ENCODE measurements at places on chromosomes 1 and 21.
A peak's percentile ranks its signal among the peaks of the same experiment; 100 is the strongest.

- DNase-seq: no peak
Observed at GRCh38 chr21:30216041-30216723, at the start of gene CLDN8. CLDN8 (minus strand) TSS chr21:30216097; CDS start chr21:30215925, 172 bp downstream.

DNA sequence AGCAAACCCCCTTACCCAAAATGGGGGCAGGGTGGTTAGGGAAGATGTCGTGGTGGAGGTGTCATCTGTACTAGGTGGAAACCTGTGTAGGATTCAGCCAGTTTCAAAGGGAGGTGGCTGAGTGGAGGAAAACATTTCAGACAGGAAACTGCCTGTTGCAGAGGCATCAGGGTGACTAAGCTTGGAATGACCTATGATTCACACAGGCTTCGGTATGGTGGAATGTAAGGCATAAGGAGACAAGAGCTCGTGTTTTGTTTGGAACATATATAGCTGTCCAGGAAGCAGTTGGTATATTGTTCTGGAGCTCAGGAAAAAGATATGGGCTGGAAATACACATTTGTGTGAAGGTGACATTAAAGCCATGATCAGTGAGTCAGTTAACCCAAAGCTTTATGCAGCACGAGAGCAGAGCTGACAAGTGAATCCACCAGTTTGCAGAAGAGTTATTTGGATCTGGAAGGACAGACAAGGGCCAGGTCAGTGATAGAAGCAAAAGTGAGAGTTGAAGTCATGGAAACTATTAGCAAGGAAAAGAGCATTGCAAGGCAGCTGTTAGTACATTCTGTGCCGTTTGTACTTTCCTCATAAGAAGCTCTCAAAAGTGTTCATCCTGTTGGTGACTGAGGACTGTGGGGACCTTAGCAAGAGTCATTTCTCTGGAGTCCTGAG is 12.2 kb downstream of the UTP25 start:
- no peak for DNase-seq

- DNase-seq: no peak
Observed at GRCh38 chr1:27779122-27779521, 6.1 kb downstream of the STX12 start.

GRCh38 chr1:6343506-6344405 is 49.8 kb downstream of the ACOT7 start:
- DNase-seq: peak; percentile 63

DNA sequence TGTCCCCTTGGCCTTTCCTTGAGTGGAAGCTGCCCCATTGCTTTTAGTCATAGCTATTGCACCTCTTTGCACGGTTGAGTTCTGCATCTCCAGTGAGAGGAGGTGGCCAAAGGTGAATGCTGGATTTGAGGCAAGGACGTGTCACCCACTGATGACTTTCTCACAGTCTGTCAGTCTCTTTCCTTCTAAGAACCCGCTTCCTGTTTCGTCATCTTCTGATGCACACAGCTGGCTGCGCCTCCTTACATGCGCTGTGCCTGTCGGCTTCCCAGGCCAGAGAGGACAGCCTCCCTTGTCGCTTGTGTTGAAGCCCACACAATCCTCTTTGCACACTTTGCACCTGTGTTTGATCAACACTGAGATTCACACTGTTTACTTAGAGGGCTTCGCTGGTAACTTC is 41.8 kb upstream of the PWP2 start:
- no peak for DNase-seq

- DNase-seq: peak; percentile 88
Observed at GRCh38 chr1:244461245-244462071, at the start of gene CATSPERE. CATSPERE (plus strand) TSS chr1:244461273; CDS start chr1:244461430, 157 bp downstream.

- DNase-seq: no peak
Observed at GRCh38 chr21:44938772-44939531, 877 bp upstream of the SLX9 start.

DNA sequence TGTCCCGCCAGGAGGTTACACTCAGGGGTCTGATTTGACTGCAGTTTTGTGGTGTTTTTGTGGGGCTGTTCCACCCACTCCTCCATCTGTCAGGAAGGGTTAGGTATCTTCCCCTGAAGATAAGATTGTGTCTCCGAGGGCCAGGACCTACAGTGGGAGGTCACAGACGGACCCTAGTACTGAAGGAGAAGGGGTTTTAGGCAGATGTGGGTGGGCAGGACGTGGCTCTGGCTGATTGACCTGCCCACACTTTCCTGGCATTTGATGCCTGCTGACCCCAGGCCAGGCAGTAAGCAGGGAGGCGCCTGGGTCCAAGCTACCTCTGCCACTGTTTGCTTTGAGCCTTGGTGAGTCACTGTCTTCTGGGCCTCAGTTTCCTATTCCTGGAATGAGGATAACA is 13.9 kb downstream of the RPS6KA1 start:
- no peak for DNase-seq

DNA sequence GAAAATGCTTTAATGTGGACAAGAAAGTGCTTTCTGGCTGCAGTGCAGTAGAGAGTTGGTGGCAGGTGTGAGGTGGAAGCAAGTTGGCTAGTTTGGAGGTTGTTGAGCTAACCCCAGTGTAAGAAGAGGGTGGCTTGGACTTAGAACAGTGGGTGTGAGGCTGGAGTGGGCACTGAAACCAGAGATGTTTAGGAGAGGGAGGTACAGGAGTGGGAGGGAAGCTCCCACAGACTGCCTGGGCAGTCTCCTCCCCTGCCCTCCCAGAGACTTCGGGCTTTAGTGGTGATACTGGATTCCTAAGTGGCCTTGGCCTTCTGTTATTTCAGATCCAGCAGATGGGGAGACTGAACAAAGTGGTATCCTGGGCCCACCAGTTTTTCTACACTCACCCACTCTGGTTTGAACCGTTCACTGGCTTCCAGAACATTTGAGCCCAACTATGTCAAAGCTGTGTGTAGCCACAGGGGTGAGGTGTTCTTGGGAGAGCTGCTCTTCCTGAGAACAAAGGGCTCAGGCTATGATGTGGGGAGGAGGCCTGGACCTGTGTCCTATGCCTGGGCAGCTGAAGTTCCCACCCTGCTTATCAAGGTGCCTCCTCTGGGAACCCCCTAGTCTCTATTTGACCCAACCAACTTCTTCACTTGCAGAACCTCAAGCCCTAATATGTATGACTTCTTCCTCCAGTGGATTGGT is 19.9 kb upstream of the CYP4A11 start:
- DNase-seq: no peak

DNA sequence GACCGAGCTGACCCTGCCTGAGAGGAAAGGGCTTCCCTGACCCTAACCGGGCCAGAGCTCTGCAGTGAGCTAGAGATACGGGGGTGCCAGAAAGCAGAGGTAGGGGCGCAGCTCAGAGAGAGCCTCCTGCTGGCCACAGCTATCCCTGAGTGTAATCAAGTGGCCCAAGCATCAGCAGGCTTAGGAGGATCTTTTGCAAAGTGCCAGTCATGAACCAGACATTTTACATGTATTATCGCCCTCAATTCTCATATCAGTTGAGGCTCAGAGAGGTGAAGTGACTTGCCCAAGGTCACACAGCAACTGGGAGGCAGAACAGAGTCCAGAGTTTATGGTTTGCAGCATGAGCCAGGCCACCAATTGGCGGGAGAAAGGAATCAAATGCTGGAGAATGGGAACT is 7.0 kb upstream of the ID3 start:
- DNase-seq: no peak

DNA sequence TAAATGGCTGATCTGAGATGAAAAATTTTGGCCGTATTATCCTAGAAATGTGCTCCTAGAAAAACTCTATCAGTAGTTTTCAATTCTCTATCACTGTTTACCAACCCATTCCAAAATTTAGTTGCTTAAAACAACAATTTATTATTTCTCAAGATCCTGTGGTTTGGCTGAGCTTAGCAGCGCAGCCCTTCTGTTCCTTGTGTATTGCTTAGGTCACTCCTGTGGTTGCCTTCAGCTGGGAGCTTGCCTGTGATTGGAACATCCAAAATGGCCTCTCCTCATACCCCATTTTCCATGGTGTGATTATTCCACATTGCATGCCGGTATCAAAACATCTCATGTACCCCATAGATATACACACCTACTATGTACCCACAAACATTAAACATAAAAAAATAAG is 22.8 kb upstream of the STUM start:
- no peak for DNase-seq

- DNase-seq: no peak
Observed at GRCh38 chr21:38254970-38255369, 1.8 kb upstream of the KCNJ15 start.

- DNase-seq: no peak
Observed at GRCh38 chr1:200977071-200977754, 46.3 kb downstream of the KIF21B start.

DNA sequence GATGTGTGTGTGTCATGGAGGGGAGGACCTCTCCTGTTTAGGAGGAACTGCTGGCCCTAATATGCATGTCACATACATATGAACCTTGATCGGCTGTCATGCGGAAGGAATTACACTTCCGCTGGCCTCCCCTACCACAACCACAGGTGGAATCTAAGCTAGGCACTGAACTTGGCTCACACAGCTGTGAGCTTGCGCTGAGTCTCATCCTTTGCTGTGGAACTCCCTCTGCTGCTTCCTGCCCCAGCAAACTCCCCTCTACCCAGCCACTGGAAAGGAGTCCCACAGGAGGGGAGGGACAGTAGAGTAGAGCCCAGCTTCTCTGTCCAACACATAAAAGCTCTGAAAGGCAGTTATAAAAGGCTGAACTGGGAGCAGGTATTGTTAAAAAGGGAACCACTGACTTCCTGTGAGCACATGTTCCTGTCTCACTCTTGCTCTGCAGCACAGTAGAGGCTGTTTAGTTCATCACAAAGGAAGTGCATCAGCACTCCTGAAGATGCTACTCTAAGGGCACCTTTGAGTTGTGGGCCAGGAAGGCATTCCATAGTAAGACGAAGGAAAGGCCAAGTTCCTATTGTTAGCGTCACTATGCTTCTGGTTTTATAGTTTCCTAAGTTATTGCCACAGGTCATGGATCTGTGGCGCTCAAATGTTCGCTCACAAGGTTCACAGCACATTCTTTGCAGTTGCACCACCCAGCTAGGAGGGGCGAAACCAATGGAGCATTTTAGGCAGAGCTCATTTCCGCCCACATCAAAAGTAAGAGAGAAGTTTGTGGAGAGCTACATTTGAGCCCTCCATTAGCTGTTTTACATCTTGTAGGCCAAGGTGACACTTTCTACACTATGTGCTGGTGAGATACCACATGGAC is 17.7 kb upstream of the PTPRC start:
- no peak for DNase-seq

DNA sequence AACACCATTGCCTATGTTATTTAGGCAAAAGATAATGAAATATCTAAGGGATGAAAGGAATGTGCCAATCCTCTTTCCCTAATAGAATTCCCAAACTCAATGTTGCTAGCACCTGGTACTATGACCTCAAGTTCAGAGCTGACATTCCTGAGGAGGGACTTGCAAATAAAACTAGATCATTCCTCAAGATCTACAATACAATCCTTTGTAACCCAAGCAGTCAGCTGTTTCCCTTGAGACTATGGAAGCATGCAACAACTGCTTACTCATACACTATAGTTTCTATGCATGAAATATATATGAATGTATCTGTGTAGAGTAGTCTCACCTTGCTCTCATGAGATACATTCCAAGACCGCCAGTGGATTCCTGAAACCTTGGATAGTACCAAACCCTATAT is 65.0 kb downstream of the ABL2 start:
- DNase-seq: no peak

DNA sequence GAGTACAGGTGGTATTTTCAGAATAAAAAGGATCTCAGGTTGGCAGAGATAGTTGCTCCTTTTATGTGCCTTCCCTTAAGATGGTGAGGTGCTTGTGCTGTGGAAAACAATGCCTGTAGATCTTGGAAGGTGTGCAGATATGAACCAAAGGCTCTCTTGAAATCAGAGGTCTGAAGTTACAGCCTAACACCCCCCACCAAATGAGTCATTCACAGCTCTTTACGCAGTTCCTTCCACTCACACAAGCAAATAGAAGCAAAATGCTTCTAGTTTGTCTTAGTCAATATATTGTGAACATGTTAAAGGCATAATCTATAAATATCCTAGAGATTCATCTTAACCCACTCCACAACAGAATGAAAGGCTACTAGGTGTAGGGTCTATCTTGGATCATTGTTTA is 128.9 kb upstream of the NR5A2 start:
- no peak for DNase-seq

- no peak for DNase-seq
Observed at GRCh38 chr1:221462345-221462744, 279.5 kb downstream of the DUSP10 start.

DNA sequence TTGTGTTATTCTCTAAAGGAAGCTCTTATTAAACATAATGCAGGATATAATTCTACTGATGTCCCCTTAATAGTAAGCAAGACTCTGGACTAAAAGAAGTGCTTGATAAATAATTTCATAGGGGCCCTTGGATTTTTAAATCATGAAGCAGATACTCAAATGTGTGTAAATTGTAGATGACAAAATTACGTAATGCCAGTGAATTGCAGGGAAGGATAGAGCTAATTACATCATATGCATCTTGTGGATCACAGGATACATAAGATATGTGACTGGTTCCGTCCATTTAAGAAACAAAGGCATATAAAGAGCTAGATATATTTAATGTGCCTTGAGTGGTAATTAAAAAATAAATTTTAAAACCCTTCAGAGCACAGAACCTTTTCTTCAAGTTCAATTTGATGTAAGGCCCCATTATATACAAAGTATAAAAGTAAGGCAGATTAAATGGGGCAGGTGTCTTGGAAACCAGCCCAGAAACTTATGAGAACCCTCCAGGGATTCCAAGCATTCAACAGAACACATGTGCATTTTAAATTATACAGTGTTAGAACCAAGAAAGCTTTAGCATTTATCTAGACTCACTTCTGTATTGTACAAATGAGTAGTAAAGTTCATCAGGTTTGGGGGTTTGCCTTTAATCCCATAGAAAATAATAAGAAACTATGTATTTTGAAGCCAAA is 190.4 kb downstream of the NCAM2 start:
- peak; percentile 14 for DNase-seq

DNA sequence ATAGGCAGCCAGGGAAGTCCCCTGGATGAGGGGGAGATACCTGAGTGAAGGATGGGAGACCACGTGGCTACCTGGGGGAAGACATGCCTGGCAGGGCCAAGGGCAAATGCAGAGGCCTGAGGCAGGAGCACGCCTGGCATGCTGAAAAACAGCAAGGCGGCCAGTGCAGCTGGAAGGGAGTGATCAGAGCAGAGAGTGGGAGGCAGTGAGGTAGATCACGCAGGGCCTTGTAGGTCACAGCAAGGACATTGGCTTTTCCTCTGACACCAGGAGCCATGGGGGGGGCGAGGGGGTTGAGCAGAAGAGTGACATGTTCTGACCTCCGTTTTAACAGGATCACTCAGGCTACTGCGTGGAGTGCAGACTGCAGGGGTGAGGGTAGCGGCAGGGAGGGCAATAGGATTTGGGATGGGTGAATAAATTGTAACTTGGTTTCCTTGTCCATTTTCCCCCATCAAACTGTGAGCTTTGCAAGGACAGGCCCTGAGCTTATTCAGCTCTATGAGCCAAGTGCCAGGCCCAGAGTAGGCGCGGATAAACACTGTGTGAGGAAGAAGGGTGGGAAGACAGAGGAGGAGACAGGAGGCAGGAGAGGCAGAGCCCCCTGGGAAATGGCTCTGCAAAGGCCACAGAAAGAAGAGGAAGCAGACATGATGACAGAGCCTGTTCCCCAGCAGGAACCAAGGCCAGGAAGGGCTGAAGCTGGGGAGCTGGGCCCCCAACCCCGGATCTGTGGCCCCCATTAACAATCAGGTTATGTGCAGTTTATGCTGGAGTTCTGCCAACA is 16.6 kb downstream of the IFI6 start:
- DNase-seq: no peak

- DNase-seq: no peak
Observed at GRCh38 chr1:180695282-180695681, 63.5 kb downstream of the XPR1 start.
